Amniotic stem cell (primary cell): ENCODE measurements at places on chromosomes 6 and 20.

- no peak for DNase-seq
Observed at GRCh38 chr20:19056909-19057308, 155.5 kb upstream of the SLC24A3 start.

DNA sequence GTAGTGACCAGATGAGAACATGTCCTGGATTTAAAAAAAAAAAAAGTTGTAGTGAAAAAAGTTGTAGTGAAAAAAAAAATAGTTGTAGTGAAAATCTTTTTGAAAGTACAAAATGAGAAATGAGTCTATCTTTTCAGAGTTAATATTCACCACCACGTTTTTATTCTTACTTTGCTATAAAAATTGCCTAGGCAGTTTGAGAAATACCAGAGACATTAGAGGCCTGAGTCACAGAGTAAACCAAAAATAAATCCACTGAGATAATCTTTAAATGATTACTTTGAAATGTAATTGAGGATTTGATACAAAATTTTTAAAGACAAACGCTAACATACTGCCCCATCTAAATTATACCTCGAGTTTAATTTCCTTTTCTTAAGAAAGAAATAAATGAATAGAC lies 101.2 kb upstream of the TIAM2 start:
- DNase-seq: no peak

DNA sequence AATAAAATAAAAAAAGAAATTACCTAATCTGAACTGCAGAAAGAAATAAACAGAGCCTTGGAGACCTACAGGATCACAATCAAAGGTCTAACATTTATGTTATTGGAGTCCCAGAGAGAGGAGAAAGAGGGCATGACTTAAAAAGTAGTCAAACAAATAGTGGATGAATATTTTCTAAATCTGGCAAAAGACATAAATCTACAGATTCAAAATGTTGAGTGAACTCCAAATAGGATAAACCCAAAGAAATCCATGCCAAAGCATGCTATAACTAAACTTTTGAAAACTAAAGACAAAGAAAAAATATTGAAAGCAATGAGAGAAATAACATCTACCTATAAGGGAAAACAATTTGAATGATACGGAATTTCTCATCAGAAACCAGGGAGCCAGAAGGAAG lies 38.2 kb downstream of the PSMB1 start:
- DNase-seq: no peak

- DNase-seq: no peak
Observed at GRCh38 chr6:158304254-158304653, 8.0 kb upstream of the TULP4 start.

DNA sequence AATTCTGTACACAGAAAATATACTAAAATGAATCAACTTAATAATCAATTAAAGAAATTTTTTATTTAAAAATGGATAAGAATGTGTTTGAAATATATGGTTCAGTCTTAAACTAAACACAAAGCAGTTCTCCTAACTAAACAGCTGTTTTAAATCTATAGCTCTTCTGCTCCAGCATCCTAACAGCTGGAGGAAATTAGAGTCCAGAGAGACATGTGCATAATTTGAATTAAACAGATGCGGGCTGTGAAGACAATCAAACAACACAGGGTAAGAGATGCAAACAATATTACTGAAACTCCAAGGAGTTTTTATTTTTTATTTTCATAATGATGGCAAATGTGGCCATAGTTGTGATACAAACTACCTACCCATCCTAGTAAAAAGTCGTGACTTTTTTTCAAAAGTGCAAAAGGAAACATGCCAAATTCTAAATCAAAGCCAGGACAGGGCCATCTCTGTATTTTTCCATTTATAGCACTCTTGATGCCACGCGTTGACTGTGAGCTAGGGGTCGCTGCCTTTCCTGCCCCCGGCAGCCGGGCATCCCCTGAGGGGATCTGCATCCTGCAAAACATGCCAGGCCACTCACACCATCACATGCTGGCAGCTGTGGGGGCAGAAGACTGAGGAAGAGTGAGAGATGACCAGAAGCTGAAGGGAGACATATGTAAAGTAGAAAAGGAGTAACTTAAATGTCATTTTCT lies 310.6 kb downstream of the PRKN start:
- no peak for DNase-seq

GRCh38 chr6:36204068-36204753 lies 7.7 kb downstream of the BRPF3 start:
- no peak for DNase-seq

DNA sequence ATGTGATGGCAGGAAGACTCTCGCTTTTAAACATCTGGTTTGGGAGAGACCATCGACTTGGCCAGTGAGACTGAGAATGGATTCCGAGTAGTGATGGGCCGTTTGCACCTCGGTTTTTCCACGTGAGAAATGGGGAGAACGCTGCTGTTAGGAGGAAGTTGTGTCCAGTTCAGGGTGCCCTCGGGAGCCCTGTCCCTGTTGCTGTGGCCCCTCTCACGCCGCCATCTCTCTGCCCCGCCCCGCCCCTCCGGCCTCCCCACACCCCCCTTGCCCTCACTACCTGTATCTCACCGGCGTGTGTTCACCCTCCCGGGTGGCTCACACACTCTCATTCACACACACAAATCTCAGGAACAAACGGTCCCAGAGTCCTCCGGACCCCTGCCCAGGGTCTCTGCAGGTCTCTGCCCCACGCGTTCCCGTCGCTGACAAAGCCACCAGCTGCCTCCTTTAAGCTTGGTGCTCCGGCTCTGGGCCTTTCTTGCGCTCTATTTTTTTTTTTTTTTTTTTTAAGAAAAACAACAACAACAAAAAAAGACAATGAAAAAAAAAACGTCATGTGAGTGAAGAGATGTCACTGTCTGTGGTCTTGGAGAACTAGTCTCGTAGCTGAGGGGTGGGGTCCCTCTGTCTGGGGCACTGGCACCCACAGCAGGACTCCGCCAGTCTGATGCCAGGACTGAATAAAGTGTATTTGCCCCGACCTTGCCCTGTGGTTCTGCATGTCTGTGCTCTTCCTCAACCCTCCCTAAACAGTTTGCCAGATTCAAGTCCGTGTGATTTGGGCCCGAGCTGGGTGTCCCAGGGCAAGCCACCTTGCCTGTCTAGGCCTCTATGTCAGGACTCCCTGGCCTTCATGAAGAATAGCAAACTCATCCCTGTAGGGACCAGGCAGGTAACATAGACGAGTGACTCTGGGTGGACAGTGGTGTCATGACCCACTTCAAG lies 2.9 kb downstream of the SOX12 start:
- no peak for DNase-seq

DNA sequence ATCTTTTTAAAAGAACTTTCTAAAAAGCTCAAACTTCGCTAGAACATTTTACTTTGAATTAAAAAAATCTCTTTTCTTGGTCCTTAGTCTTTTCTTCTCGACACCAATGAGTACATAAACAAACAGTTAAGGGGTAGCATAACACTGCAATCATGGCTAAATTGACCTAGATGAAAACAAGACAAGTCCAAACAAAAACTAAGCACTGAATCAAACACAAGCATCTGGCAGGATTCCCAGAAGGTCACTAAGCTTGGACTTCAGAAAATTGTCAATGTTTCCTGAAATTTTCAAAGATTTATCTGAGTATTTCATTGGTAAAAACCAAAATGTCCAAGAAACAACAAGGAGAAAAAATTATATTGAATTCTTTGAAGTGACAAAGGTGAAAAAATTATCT lies 5.0 kb downstream of the COL21A1 start:
- no peak for DNase-seq
